Central memory CD4-positive, alpha-beta T cell (primary cell): ENCODE measurements at places on chromosomes 12 and 14.
A peak's percentile ranks its signal among the peaks of the same experiment; 100 is the strongest.

- no peak for DNase-seq
Observed at GRCh38 chr12:30732954-30733637, 21.7 kb downstream of the CAPRIN2 start.

DNA sequence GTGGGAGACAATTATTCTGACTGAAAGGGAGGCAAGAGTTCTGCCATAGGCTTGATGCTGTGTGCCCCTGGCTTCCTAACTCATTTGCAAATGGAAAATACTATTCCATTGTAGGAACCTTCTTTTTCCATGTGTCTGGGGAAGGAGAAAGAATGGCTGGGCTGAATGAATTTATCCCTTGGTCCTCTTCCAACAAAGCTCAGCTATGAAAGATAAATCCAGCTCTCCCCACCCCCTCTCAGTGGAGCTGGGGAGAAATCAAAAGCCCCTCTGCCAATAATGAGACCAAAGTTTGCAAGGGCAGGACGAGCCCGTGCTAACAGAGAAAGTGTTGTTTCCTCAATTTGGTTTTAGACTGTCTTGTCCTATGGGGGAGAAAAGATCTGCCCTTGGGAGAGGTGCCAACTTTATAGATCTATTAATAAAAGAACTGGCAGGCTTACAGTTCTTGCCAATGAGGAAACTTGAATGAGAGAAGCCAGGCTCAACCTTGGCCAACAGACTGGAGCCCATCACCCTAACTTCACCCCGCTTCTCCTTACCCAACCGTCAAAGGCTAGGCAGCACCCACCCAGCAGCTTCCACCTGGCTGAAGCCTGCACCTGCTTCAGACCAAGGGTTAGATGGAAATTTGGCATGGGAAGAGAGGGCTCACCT, 8.9 kb upstream of the TCL1B start:
- no peak for DNase-seq

GRCh38 chr12:120692524-120693033, 5.6 kb downstream of the MLEC start:
- no peak for DNase-seq

GRCh38 chr14:63480599-63480998, 62.6 kb downstream of the PPP2R5E start:
- DNase-seq: no peak

GRCh38 chr14:101179691-101180211, 276.2 kb upstream of the RTL1 start:
- DNase-seq: no peak

- DNase-seq: no peak
Observed at GRCh38 chr12:62848418-62848817, 86.5 kb downstream of the PPM1H start.

GRCh38 chr14:52792097-52792415, 649 bp upstream of the GNPNAT1 start:
- no peak for DNase-seq

DNA sequence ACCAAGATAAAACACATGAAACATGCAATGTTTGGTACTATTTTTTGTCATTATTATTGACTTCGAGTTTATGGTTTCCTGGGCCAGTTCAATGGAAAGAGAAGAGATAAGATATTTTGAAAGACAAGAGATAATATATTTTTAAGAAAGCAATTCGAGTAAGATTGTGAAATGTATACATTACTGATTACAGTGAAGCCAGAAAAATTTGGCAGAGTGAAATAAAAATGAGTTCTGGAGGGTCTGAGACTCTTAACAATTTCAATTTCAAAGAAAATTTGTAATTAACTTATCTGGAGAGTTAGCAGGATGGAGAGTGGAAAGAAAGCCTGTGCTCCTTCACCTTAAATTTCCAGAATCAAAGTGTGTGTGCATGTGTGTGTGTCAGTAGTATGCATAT, 17.3 kb downstream of the CCER1 start:
- no peak for DNase-seq

GRCh38 chr14:89205137-89205740, 211.8 kb downstream of the FOXN3 start:
- DNase-seq: no peak

- DNase-seq: no peak
Observed at GRCh38 chr12:81369175-81369574, 291.3 kb downstream of the ACSS3 start.

- no peak for DNase-seq
Observed at GRCh38 chr14:39272918-39273317, 39.2 kb downstream of the MIA2 start.

- DNase-seq: no peak
Observed at GRCh38 chr12:24530689-24531088, 418.2 kb downstream of the BCAT1 start.

- DNase-seq: no peak
Observed at GRCh38 chr14:96598332-96598928, 96.2 kb downstream of the PAPOLA start.

- DNase-seq: no peak
Observed at GRCh38 chr14:105071326-105071725, 6.1 kb upstream of the GPR132 start.

- no peak for DNase-seq
Observed at GRCh38 chr14:31556191-31556590, 5.0 kb upstream of the NUBPL start.

- DNase-seq: no peak
Observed at GRCh38 chr12:77625441-77625840, 205.3 kb upstream of the NAV3 start.

DNA sequence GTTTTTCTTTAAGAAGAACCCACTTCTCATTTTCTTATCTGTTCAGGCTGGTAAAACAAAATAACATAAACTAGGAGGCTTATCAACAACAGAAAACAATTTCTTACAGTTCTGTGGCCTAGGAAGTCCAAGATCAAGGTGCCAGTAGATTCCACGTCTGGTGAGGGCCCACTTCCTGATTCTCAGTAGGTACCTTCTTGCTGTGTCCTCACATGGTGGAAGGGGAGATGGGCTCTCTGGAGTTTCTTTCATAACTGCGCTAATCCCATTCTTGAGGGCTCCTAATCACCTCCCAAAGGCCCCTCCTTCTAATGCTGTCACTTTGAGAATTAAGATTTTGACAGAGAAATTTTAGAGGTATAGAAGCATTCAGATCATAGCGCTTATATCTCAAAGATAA, 33.4 kb downstream of the TXNRD1 start:
- DNase-seq: no peak

GRCh38 chr12:124240493-124240892, 54.4 kb upstream of the RFLNA start:
- no peak for DNase-seq

DNA sequence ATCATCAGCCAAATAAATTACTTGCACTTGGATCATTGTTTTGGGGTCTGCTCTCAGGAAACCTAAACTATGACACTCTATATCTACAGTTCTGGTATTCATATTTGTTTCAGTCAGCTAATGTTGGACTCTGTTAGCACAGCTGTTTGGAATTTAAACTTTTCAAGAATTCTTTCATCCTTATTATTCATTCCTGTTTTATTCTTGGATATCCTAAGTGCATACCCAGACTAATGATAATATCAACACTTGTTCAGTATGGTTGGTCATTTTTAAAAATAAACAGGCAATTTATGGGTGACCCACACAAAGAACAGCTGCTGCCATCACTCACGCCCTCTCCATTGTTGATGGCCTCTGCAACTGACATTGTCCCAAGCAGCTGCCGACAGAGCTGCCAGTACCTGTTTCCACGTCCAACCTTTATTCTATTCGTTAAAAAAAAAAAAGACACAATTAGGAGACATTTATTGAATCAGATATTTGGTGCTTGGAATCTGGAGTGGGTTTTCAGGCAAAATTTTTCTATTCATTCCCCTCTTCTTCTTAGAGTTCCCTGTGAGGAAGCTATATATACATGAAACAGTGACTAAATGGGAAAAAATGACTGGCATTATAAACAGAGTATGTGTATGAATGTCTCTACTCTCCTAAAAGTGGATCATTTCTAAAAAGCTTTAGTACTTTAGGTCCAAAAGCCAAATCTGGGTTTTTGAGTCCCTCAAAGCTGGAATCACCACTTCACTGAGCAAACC, 252.1 kb upstream of the NAV3 start:
- DNase-seq: no peak

DNA sequence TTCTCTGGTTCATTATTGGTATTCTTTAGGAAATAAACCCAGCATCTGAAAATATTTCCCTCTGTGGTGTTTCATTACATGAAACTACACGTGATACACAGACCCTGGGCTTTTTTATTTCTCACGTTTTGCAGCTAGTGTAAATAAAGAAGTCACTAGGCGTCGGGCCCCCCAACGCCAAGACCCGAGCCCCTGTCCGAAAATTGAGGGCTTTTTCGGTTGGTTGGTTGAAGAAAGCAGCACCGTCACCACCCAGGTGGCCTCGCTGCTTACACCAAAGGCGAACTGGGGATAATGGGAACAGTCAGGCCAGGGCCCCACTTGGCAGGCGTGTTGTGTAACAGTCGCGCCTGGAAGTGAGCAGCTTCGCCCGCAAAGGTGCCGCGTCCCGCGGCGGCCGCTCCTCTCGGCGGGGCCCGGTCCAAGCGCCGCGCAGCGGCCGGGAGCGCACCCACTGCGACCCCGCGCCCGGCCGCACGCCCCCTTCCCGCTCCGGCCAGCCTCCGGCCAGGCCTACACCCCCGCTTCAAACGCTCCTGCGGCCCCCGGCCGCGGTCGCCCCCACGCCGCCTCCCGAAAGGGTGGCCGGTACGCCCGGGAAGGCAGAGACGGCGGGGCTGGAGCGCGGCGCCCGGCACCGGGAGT, 1.2 kb downstream of the DUSP16 start:
- no peak for DNase-seq

DNA sequence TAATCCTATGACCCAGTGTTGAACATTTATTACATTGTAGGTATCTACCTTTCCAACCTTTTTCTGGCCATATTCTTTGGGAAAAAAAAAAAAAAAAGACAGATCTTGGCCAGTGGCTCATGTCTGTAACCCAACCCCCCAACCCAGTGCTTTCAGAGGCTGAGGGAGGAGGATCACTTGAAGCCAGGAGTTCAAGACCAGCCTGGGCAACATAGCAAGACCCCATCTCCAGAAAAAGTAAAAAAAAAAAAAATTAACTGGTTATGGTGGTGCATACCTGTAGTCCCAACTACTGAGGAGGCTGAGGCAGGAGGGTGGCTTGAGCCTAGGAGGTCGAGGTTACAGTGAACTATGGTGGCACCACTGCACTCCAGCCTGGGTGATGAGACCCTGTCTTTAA, 58.1 kb downstream of the ACACB start:
- no peak for DNase-seq

GRCh38 chr12:131340616-131341210, 370.2 kb upstream of the SFSWAP start:
- no peak for DNase-seq

GRCh38 chr12:57753756-57754337, 1.1 kb upstream of the MARCHF9 start:
- DNase-seq: no peak

DNA sequence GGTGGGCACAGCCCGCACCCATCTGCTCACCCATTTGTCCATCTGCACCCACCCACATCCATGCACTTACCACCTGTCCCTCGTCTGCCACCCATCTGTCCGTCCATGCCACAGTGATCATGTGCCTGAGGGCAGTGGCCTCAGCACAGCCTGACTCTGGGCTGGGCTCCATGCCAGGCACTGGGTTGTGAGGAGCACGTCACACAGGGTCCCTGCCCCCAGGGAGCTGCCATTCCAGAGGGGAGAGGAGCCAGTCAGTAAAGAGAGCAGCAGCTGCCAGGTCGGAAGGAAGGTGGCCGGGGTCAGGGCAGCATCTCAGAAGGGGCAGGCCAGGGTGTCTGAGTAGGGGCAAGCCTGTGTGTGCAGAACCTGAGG, 43.6 kb downstream of the FBRSL1 start:
- no peak for DNase-seq

DNA sequence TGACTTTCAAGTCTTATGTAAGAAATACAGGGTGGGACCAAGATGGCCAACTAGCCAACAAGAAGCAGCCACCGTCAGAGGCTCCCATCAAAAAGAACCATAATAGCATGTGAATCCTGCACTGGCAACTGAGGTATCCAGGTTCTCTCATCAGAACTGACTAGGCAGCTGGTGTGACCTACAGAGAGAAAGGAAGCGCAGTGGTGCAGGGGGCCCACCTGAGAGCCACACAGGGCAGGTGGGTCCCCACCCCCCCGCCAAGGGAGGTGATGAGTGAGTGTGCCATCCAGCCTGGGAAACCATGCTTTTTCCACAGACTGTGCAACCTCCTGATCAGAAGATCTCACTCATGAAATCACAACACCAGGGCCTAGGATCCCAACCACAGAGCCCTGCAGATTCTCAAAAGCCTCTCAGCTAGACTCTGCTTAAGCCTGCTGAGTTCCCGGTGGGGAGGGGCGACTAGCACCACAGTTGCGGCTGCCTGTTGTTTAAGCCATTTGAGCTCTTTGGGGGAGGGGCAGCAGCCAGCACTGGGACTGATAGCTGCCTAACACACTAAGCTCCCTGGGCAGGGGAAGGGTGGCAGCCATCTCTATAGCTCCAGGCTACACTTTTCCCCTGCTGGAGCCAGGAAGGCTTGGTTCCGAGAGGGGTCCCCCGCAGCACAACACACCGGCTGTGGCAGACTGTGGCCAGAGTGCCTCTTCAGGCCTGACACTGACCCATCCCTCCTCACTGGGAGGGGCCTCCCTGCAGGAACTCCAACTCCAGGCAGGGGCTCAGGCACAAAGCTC, 75.3 kb downstream of the GARIN6 start:
- no peak for DNase-seq

- DNase-seq: no peak
Observed at GRCh38 chr12:116528498-116528897, 30.7 kb upstream of the MAP1LC3B2 start.

GRCh38 chr12:132593521-132593920, 16.9 kb downstream of the LRCOL1 start:
- no peak for DNase-seq

- no peak for DNase-seq
Observed at GRCh38 chr12:44029194-44029593, 193.3 kb downstream of the TMEM117 start.

DNA sequence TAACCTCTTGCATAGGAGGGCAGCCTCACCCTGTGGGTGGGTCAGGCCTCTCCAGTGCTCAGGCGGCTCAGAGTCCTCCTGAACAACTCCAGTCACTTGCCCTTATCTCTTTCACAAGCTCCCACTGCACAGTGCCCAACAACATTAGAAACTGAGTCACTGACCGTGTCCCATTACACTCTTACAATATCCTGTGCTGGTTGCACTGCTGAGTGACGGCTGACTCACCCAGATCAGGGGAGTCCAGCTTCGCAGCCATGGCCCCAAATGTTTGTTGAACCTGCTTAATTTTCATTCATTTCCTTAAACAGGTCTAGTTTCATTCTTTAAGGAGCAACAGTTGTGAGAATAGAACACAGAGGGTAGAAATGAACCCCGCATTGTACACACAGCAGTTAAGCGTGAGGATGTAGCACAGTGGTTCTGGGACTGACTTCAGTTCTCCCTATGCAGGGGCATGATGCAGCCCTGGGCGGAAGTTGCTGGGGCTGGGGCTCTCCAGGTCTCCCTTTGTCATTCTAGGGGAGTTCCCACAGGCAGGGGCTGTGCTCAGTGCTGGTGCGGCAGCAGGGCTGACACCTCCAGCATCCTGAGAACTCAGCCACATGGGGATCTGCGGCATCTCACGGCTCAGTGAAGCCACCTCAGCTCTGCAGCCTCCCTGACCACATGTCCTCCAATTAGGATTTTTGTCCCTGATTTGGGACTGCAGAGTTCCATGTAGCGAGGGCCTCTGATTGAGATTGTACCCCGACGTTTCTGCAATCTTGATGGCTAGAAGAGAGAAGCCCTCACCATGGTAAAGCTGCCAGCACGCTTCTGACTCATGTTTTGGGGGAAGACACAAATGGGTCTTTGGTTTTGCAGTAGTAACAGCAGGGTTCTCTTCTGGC, 16.1 kb downstream of the GPR68 start:
- peak; percentile 83 for DNase-seq

- no peak for DNase-seq
Observed at GRCh38 chr14:52641745-52642144, 53.6 kb downstream of the ERO1A start.
